ENCODE measurements at places on chromosomes 2 and 18.

DNA sequence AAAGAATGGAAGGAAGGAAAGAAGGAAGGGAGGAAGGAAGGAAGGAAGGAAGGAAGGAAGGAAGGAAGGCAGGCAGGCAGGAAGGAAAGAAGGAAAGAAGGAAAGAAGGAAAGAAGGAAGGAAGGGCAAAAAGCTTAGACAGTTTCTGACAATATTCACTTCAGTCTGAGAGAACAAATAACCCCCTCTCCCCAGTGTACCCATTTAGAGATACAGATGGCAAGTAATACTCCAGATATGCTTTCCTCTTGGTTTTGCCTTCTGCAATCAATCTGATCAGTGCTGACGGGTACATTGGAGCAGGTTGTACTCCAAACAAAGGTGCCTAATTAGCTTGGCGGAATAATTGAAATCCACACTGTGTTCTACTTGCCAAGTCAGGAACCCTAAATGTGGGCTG, 534.6 kb upstream of the TMEFF2 start:
- DNase-seq = no peak

DNA sequence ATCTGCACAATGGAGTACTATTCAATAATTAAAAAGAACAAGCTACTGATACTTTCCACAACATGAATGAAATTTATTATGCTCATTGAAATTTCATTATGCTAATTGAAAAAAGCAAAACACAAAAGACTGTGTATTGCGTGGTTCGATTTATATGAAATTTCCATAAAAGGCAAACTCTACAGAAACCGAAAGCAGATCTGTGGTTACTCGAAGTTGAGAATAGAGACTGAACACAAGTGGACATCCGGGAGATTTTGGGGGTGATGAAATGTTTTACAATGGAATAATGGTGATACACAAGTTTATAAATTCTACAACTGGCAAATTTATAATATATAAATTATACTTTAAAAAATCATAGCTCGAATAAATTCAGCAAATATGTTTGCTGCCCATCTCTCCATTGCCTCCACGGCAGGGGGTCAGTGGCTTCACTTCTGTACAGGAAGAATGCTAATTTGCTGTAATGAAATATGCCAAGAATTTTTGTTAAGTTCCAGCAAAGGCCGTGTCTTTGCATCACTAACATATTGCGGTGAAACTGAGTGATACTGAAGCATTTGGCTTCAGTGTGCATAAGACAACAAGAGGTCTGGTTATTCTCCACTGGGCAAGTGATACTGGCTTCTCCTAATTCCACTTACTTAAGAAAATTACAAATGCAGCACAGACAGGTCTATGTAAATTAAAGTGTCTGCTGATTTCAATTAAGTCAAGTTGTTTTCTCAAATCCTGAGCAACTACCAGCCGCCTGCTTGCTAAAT, 96.7 kb downstream of the TMEM163 start:
- no peak for DNase-seq

GRCh38 chr18:43054815-43055519, 60.5 kb downstream of the RIT2 start:
- no peak for DNase-seq

GRCh38 chr2:158194229-158194628, 92.6 kb downstream of the UPP2 start:
- DNase-seq = no peak

GRCh38 chr18:50422286-50422898, 47.5 kb downstream of the SKA1 start:
- DNase-seq = no peak

DNA sequence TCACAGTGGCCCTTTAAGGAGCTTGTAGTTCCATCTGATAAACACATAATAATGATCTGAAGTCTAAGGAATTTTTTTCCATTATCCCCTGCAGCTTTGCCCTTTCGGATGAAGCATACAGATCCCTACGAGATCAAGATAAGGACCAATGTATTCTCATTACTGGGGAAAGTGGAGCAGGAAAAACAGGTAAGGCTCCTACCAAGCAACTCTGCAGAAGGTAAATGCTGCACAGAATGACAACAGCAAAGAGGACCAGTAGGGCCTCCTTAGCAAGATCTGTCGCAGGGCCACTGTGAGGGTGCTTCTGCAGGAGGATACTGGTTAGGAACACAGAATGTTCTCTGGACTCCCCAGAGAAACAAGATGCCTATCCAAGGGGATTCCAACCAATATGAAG, 84.6 kb downstream of the MYO1B start:
- DNase-seq = no peak

- DNase-seq = no peak
Observed at GRCh38 chr2:67214585-67215185, 182.4 kb upstream of the ETAA1 start.

- no peak for DNase-seq
Observed at GRCh38 chr2:40592218-40592617, 140.3 kb upstream of the SLC8A1 start.

GRCh38 chr2:150402953-150403352, 84.5 kb downstream of the RND3 start:
- DNase-seq = no peak

GRCh38 chr2:125516496-125517109, 1139.4 kb upstream of the GYPC start:
- no peak for DNase-seq

DNA sequence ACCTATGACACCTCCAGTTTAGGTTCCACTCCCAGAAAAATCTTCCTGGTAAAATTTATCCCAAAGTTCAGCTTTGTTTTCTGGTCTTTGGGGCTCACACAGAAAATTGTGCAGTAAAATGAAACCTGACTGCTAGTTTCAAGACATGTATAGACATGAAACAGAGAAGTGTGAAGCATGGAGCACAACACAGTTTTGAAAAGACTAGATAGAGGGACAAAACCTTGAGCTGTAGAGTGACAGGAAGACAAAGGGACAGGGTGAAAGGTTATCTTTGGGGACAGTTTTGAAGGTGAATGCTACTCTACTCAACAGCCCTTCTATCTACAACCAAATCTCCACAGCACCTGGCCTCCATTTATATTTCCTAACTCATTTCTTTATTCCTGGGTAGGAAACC, 352.6 kb downstream of the RBM43 start:
- no peak for DNase-seq

DNA sequence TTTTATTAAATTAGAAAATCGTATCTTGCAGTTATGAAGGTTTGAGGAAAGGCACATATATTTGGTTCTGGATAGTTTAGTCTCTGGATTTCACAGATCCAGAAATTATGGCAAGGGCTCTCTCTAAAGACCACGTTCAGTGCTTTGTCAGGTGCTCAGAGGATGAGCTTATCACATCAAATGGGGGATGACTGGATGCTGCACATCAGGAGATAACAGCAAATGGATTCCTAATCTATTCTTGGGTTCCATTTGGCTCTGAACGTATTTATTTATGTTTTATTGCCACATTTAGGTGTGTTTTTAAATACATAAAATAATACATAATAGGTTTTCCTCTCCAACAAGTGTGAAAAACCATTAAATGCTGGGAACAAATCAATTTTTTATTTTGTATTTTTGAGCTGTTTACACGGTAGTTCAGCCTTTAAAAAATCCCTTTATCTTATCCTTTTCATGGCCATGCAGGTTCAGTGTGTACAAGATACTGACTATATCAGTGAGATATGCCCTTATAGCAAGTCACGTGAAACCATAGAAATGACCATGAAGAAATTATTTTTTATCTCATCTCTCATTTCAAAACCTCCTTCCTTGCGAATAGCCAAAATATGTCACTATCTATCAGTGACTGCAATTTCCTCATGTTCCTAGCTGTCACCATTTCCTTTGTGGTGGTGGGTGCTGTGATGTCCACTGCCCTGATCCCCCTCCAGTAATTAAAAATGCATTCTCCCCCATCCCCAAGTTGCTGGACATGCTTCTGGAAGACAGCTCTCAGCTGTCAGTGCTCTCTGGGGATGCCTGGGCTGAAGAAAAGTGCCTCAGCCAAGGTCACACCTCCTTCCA, 25.9 kb upstream of the CXCR4 start:
- no peak for DNase-seq

DNA sequence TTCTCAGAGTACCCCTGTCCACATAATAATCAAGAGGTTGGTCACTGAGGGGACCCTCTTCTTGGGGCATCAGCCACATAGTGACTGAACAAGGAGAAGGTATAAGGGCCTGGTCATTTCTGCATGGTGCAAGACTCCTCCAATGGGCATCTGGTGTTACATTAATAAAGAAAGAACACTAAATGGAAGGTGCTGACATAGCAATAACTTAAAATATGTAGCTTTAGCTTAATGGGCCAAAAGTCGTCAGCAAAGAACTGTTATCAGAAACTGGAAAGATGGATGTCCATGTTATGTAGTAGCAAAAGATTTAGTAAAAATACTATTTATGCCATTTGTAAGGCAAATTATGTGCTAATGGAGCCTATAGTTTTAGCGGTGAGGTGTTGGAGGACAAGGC, 916.5 kb upstream of the SOX11 start:
- no peak for DNase-seq

DNA sequence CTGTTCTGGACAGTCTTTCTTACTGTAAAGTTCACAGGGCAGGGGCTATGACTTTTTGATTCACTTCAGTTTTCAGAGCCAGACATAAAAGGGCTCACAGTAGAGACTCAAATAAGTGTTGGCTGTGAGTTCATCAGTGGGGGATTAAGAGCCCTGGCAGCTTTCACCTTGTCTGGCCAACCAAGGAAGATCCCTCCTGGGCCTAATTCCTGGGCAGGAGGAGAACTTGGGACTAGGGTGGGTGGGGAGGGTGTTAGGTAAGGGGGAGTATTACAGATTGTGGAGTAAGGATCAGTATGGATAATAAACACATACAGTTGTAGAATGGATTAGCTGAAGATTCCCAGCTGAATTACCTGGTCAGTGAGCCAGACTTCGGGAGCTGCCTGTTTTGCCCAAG, 904 bp upstream of the SFXN5 start:
- DNase-seq = no peak

DNA sequence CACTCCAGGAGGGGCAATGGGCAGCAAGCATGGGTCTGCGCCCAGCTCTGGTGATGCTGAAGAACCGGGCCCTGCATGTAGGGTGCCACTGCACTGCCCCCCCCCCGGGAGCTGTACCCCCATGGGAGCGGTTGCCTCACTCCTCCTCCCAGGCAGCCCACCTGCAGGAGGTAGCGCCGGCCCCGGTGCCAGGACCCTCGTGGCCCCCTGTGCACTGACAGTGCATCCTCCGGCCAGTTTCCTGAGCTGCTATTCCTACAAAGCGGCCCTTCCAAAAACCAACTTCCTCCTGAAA, 109.4 kb downstream of the ZNF516 start:
- no peak for DNase-seq

GRCh38 chr18:1103537-1103936, 198.9 kb downstream of the ADCYAP1 start:
- DNase-seq = no peak

DNA sequence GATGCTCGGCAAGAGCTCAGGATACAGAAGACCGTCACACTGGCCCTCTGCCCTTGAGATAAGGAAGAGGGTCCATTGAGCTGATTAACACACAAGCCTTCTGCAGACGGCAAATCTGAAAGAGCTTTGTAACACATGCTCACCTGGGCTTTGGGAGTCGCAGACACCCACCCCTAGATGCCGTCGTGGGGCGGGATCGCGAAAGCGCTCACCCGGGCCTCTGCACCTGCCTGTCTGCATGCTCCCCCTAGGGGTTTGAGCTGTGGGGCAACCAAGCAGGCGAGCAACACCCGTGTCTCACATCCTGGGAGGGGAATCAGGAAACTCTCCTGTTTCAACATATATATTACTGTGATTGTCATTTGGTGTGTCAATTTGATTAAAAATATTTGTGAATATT, 99.8 kb upstream of the KCNH7 start:
- DNase-seq = no peak

DNA sequence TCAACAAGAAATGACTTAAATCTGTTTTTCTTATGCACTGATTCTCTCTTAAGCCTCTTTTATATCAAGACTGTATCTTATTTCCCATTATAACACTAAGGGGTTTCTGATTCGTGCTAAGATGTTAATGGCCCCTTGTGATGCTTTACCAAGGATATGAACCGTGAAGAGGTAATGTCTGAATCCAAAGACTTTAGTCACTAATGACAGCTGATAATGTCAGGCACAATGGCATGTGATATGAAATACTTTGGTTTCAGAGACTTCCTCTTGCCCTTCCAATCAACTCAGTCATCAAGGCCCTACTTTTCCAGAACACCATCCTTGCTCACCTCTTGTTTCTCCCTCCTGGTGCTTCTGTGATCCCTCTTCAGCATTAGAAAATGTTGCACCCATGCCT, 262.8 kb downstream of the KCNE4 start:
- DNase-seq = no peak

DNA sequence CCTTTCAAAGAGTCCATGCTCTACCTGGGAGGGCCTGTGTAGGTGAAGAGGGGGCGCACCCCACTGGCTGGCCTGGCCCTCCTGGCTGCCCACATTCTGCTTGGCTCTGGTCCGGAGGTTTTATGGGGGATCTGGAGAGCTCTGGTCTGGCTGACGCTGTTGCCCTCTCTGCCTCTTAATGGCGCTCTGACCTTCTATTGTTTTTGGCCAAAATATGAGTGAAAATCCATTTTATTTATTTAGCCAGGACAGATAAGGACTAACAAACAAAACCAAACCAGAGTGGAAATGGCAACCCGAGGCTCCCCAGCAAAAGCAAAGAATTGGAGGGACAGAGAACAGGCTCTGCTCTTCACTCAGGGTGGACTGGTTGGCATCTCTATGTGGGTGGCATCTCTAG, 45.7 kb downstream of the PRKCE start:
- no peak for DNase-seq

- DNase-seq = no peak
Observed at GRCh38 chr2:64939332-64939917, 49.8 kb upstream of the SLC1A4 start.

DNA sequence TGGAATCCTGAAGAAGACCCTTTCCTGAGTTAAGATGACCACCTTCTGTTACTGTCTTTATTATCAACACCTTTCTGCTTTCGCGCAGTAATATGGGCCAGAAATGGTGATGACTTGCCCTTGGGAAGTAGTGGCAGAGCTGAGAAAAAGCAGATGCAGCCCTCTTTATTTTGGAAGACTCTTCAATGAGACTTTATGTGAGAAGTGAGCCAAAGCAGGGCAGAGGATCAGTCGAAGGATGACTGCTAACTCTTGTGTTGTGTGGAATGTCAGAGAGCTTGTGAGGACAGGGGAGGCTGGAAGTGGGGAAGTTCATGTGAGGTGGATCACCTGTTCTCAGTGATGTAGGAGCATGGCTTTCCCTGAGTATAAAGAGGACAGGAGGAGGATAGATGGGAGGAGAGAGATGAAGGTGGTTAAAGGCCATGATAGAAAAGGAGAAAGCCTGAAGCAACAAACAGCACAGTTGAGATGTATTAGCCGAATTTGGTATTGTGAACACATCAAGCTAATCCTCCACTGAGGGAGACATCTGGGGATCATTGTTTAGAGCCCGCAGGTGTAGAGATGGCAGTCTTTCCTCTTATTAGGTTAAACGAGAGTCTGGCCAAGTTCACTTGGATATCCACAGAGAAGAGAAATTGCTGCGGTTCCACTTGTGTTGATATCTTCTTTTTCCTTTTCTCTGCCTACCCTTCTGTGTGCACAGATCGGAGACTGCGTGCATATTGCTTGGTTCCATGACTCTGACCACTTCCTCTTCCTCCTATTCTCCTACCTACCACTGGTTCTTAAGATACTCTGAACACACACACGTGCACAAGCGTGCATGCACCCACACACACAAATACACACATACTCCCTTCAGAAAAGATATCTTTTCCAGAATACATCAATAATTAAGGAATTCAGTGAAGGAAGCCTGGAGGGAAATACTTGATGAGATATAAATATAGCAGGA, 67.4 kb downstream of the SLC9A2 start:
- DNase-seq = peak; percentile 60
